GM20000 (cell line): ENCODE measurements at places on chromosomes 1 and 21.

DNA sequence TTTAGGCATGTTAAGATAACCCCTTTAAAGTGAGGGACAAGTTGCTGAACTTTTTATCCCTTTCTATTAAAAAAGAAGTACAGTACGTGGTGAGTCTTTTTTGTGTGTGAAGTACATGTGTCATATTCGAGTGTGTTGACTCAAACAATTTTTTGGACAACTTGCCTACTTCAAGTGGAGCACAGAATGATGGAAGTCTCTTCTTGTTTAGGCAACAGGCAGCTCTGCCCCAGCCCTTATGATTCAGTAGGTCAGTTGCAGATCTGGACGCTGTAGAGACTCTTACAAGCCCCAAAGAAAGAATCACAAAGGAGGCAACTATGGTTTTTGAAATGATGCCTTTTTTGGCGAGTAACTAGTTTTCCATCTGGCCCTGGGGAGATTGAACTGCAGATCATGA, 14.4 kb upstream of the ZFP69B start:
- DNase-seq, result no peak

GRCh38 chr1:68051475-68051874, 1.0 kb upstream of the DIRAS3 start:
- no peak for DNase-seq

GRCh38 chr1:230109895-230110667, 43.0 kb downstream of the GALNT2 start:
- peak; percentile 84 for DNase-seq

DNA sequence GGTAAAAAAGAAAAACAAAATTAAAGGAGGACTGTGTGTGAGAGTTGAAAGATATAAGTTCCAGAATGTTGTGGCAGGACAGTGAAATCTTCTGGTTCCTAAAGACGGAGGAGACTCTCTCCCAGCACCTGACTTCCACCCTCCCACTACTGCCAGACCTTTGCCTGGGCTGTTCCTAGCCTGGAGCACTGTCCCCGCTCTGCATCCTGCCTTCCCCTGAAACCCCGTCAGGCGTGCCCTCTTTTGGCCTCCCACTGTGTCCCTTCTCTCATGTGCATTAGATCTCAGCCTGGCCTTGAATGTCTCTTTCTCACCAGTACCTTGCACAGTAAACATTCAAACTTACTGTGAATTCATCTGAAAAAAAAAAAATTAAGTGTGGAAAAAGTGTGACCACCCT, 74.1 kb downstream of the VPS26C start:
- no peak for DNase-seq

- no peak for DNase-seq
Observed at GRCh38 chr1:172206256-172206655, 214.2 kb upstream of the C1orf105 start.

DNA sequence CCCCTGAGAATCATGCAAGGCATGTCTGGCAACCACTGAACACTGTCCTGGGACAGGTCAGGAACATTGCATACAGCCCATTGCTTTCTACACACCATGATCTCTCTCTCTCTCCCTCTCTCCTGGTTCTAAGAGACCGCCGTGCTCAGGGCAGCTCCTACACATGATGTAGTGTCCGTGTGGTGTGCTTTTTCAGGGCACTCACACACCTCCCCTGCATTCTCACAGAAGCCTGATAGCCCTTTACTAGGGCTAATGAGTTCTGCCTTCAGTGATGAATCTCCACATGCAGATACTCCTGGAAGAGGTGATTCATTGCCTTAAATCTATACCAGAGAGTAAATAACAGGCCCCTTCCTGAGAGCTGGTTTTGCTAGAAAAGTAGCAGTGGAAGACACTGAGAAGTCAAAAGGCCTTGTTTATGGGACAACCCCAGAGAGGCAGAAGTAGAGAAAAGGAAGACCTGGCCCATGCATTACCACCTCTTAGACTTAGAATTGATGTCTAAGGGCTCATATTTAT, 7.2 kb upstream of the OLFML2B start:
- no peak for DNase-seq

- peak; percentile 31 for DNase-seq
Observed at GRCh38 chr1:86499987-86500593, 31.4 kb downstream of the CLCA1 start.

GRCh38 chr1:43705982-43706597, 1.2 kb upstream of the ST3GAL3 start:
- DNase-seq, result no peak

GRCh38 chr1:44693159-44693558, 18.6 kb downstream of the ARMH1 start:
- no peak for DNase-seq

DNA sequence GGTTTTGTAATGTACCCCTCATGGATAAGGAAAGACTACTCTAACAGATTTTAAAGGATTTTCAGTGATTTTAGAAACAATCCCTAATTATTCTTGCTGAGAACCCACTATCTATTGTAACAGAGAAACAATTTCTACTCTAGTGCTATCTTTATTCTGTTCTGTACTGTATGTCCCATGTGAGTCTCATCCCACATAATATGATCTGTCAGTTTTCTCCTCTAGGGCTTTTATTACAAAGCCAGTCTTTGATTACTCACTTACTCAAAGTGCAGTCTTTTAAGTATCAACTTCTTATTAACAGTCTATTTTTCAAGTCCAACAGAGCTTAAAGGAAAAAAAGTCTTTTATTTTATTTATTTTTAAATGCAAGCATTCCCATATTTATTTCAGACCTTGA, 54.8 kb downstream of the CTH start:
- DNase-seq, result no peak

GRCh38 chr1:226863446-226863845, 7.0 kb upstream of the PSEN2 start:
- no peak for DNase-seq

GRCh38 chr1:24932725-24933294, 2.7 kb upstream of the RUNX3 start:
- DNase-seq, result no peak

DNA sequence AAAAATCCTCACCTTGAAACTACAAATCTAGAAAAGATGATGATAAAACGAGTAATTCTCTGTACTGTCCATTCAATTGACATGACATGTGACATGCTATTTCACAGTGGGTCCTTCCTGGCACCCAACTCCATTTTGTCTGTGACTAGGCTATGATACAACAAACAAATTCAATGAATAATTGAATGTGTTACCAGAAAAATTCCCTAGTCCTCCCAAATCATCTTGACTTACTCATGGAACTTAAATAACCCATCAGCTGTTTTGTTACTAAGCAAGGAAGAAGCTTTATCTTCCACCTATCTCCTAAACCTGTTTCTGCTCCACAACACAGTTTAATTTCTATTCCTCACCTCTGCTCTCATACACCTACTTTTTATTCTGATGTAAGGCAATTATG, 30.4 kb downstream of the B3GALNT2 start:
- DNase-seq, result no peak

GRCh38 chr1:39214998-39215873, 10.7 kb downstream of the MACF1 start:
- DNase-seq, result peak; percentile 75

DNA sequence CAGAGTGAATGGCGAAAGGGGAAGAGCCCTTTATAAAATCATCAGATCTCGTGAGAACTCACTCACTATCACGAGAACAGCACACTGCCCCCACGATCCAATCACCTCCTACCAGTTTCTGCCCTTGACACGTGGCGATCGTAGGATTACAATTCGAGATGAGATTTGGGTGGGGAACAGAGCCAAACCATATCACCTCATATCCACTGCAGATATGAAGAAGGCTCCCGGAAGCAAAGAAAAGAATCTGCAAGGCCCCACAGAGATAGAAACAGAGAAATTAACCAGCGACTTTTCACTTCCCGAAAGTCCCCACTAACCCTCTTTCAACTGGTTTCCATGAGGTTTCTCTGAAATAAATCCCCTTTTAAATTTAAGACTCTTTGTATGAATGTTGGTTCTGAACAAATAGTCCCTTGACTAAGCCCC, 86.2 kb upstream of the IRF2BP2 start:
- peak; percentile 52 for DNase-seq

- DNase-seq, result no peak
Observed at GRCh38 chr1:201290551-201290950, 7.2 kb downstream of the PKP1 start.
